NCI-H460 (cell line): ENCODE measurements at places on chromosomes 2 and 18. TPM values are rescaled to one million over a fixed set of nuclear protein-coding genes. Genes with fewer than 3 reads are reported as not detected.

DNA sequence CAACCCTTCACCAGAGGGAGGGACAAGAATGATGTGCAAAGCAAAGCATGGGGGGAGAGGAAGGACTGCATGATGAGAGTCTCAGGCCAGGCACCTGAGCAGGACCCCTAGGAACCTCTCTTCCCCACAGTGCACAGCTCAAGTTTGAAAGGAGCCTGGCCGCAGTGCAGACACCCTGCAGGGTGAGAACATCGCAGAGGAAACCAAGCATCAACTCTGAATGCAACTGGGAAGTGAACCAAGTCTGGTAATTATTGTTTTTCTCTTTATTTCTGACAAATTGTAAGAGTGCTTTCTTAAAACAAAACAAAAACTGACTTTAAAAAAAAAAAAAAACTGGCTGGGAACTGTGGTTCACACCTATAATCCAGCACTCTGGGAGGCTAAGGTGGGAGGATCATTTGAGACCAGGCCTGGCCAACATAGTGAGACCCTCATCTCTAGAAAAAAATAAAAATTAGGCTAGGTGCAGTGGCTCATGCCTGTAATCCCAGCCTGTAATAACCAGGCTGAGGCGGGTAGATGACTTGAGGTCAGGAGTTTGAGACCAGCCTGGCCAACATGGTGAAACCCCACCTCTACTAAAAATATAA, 15.3 kb downstream of the NPC1 start:
- DNase-seq = no peak

Gene GTF3C2
- total RNA-seq = 59.8 and 66.5 TPM in 2 replicates

- DNase-seq = no peak
Measured at GRCh38 chr2:37085731-37086147, 1.4 kb downstream of the GPATCH11 start.

DNA sequence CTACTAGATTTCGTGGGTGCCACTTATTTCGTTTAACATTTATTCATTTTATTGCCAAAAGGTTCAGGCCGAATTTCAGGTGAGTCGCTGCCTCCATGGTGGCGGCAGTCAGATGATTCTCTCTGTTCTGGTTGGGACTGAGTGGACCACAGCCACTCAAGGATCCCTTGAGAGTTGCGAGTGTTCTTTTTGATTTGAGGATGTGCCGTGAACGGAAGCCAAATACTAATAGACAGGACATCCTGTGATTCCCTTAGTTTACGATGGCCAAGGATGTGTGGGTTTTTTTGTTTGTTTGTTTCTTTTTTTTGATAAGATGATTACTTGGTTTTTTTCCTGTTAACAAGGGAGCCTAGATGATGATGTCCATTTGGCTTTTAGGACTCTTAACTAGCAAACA, 13.2 kb downstream of the MAPRE2 start:
- DNase-seq = no peak

- DNase-seq = no peak
Measured at GRCh38 chr2:102891296-102891695, 129.5 kb downstream of the TMEM182 start.

Gene LRP2
- total RNA-seq = 0.07 and 0.20 TPM in 2 replicates

Gene UBE2F
- total RNA-seq = 67.1 and 70.4 TPM in 2 replicates

Gene RNF152
- 1.5 and 2.3 TPM in 2 replicates for total RNA-seq

Gene OSR1
- total RNA-seq = 5.1 and 5.2 TPM in 2 replicates

GRCh38 chr2:65864619-65865018, 432.2 kb upstream of the SPRED2 start:
- no peak for DNase-seq

DNA sequence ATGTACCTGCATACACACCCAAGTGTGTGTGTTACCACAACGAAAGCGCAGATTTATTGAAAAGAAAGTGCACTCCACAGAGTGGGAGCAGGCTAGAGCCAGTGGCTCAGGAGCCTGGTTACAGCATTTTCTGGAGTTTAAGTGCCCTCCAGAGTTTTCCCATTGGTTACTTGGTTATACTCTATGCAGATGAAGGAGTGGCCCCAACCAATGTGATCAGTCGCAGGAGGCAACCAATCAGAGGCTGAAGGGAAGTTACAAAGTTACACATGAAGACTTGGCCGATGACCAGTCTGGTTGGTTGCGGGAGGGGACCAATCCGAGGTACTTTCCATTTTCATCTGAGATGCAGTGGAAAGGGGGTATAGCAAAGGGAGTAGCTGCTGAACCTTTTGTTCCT, 13.5 kb upstream of the PRLH start:
- DNase-seq = no peak

DNA sequence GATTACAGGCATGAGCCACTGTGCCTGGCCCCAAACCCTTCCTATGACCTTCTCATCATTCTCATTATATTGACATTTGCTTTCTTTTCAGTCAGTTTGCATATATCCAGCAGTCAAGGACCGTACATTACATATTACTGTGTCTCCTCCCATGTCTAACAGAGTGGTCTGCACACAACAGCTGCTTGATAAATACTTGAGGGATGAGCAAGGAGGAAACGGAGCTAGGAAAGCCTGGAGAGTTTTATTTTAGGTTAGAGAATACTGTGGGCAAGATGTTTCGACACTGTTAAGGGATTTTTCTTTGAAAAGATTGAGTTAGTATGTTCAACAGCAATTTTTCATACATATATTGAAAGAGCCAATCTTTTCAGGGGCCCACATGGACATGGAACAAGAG, 76.2 kb upstream of the CHRNA1 start:
- no peak for DNase-seq

DNA sequence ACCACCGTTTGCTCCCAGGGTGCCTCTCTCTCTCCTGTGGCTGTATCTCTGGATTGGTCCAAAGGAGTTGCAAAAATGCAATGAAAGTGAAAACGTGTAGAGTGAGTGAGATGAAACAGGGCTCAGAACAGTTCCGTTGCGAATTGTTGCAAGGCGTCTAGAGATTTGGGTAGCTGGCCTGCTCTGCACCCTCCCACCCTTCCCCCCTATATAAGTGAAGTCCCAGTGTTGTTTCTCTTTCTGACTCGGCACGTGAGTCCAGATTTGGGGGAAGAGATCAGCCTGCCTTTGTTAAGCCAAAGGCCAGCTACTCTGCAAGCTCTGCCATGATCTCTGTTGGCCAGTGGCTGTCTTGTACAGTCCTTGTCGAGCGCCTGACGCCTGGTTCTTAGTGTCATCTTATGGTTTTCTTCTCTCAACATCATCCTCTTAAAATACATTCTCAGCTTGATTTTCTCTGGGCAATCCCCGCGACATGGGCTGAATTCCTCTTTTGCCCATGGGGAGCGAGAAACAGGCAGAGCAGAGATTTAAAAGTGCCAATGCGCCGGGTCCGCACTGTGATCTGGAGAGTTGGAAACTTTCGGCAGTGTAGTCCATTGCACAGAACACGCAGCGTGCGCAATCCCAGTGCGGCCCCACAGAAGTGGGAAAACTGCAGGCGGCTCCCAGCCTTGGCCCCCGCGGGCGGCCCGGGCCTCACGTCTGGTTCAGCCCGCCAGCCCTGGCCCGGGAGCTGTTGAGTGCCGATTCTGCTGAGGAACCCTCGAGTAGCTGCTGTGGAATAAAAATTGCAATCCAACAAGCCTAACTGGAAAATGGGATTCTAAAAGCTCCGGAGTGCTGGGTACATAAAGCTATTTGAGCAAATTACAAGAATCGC, 9.3 kb downstream of the MEIS1 start:
- no peak for DNase-seq

DNA sequence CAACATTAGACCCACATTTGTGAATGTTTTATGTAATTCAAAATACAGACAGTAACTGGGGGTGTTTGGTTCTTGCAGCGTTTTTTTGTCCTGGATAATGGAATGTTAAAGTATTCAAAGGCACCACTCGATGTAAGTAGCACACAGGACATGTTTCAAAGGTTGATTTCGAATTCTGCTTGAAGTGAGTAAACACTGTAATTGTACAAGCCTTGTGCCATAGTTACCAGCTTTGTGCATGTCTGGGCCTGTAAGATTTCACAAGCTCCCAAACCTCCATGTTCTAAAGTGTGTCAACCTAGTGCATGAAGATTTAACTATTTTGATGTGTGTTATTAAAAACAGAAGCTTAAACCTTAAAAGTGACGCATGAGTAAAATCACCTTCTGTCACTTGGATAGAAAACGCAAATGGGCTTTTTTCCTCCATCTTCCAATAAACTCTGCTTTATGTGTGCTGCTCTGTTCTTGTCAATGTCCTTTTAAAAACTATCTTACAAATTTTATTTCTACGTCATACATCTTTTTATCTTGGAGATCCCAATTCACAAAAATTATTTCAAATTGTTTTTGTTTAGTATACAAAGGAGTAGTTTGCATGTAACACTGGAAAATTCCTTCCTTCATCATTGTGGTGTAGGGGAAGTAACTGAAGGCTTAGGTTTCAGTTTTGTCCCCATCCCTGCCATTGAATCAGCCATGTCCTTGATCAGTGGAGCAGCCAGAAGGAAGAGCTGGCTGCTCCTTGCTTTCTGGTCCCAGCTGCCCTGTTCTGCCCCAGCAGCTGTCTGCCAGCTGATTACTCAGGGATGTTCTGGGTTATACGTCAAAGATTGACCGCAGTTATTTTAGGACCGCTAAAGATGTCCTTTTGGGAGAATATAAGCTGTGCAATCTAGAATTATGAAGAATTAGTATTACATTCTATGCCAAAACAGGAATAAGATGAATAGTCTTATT, 119.2 kb downstream of the PRKRA start:
- DNase-seq = no peak

Gene PLEKHH2
- total RNA-seq = 1.8 and 2.1 TPM in 2 replicates

DNA sequence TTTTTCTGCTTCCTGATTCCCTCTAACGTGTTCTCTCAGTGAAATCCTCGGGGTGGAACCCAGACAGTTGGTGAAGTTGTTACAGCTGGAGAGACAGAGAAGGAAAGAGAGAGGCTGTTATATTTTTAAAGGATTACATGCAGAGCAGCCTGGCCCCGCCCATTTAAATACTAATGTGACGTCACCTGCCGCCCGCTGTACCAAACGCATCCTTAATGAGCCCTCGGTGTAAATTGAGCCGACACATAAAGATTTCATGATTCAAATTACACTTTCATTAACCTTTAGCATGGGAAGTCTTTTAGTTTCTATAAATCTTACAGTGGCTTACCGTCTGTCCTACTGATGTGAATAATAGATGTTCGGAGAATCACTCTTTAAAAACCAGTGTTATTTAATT, 164.0 kb upstream of the SIX3 start:
- no peak for DNase-seq

Gene PECR
- total RNA-seq = 36.2 and 50.9 TPM in 2 replicates

Gene TRABD2A
- 2.2 and 2.6 TPM in 2 replicates for total RNA-seq

DNA sequence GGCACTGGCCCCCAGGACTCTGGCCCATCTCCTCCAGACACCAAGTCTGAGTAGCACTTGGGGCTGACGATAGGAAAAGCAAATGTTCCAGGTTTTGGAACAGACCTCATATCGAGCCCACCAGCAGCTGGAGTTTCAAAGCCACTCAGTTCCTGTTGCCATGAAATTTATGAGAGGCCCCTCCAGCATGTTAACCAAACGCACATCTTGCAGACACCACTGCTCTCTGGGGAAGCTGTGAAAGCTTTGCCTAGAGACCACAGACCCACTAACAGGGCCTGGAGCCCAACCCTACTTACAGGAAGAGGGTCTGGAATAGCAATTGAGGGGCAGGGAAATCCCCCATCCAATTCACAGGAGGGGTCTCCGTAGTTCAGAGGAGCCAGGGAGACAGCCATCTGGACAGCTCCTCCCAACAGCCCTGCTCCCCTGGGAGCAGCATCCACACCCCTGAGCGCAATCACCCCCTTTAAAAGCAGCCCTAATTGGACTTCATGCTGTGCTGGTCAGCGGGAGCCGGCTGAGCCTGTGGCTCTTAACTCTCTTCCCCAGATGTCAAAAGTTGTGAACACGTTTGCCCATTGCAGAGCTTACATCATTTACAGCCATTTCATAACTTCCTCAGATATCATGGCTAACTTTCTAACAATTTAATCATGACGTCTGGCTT, 81.3 kb downstream of the TGFA start:
- DNase-seq = no peak

- DNase-seq = no peak
Measured at GRCh38 chr2:238863231-238863630, 15.3 kb downstream of the TWIST2 start.

- DNase-seq = no peak
Measured at GRCh38 chr2:221402072-221402471, 170.0 kb downstream of the EPHA4 start.

Gene SCN1A
- 0.05 TPM in 1 of 2 replicates, not detected in the other for total RNA-seq

DNA sequence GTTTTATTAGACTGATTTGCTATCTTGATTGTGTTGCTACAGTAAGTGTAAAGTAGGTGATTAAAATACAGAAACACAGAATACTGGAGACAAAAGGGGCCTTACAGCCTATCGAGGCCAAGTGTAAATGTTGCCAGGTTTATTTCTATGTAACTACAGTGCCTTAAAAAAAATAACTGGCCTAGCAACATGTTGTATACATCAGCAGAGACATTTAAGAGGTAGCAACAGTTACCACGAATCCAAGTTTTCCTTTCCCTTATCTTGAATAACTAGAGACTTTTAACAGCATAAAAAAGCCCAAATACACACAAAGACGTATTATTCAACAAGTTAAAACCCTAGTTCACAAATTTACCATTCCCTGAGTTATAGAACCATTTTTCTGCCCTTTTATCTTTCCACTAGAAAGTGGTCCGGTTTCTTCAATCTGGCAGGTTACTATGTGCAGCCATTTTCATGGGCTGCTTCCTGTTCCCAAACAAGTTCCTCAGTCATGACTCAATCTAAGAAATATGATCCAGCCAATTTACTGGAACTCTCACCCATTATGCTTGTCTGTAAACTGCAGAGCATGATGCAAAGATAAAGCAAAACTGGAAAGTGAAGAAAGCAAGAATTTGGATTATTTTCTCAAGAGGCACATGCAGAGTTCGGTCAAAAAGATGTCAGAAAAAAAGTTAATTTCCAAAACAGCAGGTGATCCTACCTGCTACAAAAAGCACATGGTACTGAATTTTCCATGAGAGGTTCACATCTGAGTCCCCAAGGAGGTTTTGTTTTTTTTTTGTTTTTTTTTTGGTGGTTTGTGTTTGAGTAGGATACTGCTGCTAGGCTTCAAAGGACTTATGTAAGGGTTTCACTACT, 22.2 kb downstream of the NFE2L2 start:
- peak; percentile 95 for DNase-seq

Gene GALNT14
- total RNA-seq = 21.8 and 24.5 TPM in 2 replicates

Gene MROH2A
- total RNA-seq = not detected in 2 replicates

Gene GATA6
- total RNA-seq = 1.0 and 1.8 TPM in 2 replicates

Gene ACOXL
- total RNA-seq = not detected in 2 replicates

- no peak for DNase-seq
Measured at GRCh38 chr2:146544701-146545100, 1300.1 kb upstream of the ACVR2A start.
